ENCODE measurements at places on chromosomes 2 and 18. TPM values are rescaled to one million over a fixed set of nuclear protein-coding genes. Genes with fewer than 3 reads are reported as not detected.

DNA sequence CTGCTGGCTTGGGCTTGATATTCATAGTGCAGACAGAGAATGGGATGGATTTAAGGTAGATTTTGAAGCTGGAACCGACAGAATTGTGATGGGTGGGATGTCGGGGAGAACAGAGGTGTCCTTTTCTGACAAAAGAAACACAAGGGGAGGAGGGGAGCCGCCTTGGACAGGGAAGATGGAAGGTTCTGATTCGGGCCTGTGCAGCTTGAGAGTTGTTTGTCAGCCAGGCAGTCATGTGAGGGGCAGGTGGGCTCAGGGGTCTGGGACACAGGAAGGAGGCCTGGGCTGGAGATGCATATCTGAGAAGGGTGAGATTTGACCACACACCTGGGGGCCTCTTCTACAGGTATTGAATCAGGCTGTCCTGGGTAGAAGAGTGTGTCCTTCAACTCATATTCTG, 41.4 kb downstream of the NPAS2 start:
- DNase-seq, result no peak

DNA sequence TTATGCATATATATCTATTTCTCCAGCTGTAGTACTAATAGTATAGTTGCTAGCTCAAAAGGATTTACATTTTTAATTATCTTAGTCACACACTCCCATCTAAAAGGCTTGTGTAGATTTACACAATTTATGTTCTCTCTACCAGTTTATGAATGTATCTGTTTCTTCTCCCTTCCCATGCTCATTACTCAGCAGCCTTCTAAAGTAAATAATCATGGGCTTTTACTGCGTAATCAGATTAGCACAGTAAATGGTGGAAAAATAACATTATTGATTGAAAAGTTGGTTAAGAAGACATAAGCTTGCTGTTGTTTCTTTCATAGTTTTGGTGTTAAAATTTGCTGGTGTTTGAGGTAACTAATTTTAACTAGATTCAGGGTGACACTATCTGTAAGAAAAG, 81.8 kb downstream of the PTPN4 start:
- DNase-seq, result no peak

GRCh38 chr2:5538313-5538712, 153.9 kb upstream of the SOX11 start:
- no peak for DNase-seq

GRCh38 chr2:144096531-144096930, 423.4 kb downstream of the ZEB2 start:
- DNase-seq, result no peak

DNA sequence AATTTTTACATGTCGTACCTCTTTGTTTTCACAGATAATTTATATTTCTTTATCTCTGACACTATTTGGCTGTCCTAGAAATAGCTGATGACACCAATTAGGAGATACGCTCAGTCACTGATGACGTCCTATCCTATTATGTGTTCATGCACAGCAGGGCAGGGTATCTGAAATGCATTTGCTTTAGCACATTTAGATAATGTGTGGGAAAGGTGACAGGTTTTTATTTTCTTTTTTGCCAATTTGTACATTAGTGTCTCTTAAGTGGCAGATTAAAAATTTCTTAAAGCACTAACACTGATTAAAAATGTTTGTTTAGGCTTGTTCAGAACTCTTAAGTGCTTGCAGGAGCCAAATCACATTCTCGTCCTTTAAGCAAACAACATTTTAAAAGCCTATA, 39.7 kb downstream of the CDC42EP3 start:
- no peak for DNase-seq

DNA sequence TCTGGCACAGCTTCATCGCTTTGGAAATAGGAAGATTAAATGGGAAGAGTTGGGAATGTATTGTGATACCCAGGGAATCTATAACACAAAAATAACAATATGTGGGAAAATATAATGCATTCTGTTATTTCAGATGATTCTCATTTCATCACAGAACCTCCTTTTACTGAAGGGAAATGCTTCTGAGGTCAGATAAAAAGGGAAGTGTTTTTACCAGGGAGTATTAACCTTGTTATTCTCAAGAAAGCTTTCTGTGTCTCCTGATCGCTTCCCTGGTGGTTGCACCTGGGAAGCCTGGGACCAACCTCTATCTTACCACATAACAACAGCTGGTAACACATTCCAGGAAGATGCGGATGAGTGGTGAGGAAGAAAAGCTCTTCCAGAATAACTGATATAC, 47.2 kb downstream of the SCG2 start:
- DNase-seq, result no peak

- DNase-seq, result no peak
These were observed 150.9 kb downstream of the SMAD7 start for GRCh38 chr18:48799724-48800315.

DNA sequence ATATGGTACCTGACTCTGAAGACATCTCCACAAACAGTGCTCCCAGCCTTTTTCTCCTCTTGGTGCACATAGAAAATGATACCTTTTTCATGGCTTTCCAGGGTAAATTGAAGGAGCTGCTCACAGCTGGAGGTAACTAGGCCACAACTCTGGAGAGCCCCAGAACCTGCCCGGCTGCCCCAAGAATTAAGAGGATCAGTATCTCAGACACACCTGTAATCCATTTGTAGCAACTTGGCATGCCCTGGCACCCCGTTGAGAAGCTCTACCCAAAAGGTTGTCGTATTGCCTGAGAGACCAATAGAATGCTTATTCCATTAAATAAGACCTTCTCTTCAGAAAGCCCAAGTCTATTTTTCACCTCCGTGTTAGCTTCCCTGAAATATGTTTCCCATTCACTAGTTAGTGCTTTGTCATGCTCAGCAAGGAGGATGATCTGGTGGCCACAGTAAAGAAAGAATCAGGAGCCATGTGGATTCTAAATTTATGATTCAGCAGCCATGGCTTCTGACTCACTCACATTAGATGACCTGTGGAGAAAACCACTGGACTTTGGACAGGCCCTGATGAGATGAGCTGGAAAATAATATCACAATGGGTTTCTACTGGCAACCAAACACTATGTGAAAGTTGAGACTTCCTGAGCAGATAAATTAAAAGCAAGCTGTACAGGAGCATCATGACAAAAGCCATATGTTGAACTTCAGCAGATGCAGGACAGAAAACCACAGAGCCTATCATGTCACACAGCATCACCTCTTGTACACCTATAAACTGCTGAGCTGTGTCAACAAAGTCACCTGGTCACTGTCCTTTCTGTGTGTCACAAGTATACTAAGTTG, 253.3 kb upstream of the OSR1 start:
- DNase-seq, result peak; percentile 86

DNA sequence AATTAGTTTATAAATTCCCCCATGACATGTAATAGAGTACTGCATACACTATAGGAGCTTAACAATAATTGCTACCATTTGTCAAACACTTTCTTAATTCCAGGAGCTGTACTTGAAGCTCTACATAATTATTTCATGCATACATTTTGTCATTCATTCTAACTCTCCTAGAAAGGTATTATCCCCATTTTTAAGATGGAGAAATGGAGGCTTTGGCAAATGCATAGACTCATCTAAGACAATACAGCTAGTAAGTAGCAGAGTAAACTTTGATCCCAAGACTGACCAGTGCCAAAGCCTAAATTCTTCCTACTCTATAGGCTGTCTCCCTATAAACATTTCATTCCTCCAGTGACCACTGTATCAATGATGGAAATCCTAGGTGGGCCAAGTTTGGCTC, 42.6 kb upstream of the TMEM247 start:
- no peak for DNase-seq

DNA sequence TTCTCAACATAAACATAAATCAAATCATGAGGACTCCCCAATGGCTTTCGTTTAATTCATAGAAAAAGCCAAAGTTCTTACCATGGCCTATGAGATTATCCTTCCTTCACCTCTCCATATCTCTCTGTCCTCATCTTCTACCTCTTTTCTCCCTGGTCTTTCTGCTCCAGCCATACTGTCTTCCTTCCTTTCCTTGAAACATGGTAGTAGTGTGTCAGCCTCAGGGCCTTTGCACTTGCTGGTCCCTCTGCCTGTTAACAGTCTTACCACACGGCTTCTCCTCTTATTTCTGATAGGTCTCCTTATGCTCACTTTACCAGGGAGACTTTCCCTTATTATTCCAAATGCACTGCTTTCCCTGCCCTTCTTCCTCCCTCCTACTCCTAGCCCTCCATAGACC, 25.6 kb downstream of the APOB start:
- DNase-seq, result no peak

DNA sequence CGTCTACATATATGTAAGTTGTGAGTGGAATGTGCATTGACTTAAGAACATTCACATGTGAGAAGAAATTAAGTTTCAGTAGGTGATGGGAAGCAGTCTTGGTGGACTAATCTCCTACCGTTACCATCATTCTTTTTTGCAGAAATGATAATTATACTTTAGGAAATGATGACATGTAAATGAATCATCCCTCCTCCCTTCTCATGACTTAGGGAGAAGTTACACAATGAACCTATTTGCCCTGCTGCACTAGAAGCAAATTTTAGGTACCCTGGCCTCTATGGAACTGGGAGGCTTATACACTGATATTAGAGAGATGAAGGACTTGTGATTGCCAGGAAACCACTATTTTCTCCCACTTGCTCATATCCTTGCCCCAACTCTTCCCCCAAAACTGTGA, 214.2 kb downstream of the CALCRL start:
- DNase-seq, result no peak

DNA sequence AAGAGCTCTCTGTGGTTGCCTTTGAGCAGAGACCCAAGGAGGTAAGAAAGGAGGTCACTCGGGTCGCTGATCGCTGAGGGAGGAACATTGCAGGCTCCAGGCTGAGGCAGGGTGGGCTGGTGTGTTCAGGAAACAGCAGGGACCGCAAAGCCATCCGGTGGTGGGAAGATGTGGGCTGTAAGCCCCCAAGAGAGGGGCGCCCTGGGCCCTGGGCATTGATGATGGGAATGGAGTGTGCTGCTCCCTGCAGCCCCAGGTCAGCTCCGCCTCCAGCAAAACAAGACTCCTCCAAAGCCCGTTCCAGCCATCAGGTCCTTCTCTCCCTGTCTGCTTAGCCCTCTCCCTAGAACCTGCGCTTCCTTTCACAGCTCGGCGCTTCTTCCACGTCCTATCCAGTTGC, 229.7 kb downstream of the KLHL29 start:
- DNase-seq, result no peak

- DNase-seq, result peak; percentile 42
These were observed 940.2 kb upstream of the ZEB2 start for GRCh38 chr2:145460112-145460511.

DNA sequence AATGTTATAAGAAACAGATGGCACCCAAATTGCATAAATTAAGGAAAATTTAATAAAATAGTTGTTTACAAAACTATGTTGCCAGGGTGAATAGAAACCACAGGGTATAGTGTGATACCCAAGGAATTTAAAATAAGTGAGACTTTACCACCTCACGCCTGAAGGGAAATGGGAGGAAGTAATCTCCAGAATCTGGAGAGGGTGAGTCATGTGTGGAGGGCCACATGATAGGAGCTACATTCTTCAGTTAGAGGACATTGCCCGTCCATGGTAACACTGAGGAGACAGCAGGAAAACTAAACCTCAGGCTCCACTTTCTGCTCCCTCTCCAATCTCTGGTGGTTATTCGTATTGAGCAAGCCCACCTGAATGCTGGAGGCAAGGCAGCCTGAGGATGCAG, 97.2 kb upstream of the NXPH2 start:
- no peak for DNase-seq

GRCh38 chr18:79239631-79240030, 156.1 kb upstream of the NFATC1 start:
- DNase-seq, result no peak

GRCh38 chr2:147331790-147332419, 512.9 kb upstream of the ACVR2A start:
- no peak for DNase-seq

DNA sequence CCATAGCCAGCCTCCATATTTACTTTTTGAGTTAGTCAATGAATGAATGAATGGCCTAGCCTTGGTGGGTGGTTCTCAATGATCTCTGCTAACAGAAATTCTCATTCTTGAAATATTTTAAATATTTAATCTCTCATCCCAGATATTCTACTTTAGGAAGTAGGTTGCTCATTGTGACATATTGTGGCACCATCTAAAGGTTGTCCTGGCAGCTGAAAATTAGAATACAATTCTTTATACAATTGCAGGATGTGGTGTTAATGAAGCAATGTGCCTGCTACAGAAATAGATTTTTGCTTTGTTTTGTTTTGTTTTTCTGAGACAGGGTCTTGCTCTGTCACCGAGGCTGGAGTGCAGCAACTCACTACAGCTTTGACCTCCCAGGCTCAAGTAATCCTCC, 35.8 kb downstream of the SCG2 start:
- no peak for DNase-seq

DNA sequence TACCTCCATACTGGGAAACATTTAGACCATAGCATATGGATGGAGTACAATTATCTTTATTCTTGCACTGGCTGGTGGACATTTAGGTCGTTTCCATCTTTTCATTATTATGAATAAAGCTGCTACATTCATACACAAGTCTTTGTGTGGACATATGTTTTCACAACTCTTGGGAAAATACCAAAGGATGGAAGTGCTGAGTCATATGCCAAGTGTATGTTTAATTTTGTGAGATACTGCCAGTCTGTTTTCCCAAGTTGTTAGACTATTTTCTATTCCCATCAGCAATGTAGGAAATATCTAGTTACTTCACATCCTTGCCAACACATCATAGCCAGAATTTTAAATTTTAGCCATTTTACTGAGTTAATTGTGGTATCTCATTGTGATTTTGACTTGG, 91.5 kb downstream of the GALNT13 start:
- no peak for DNase-seq

- no peak for DNase-seq
These were observed 51.8 kb downstream of the TFPI start for GRCh38 chr2:187502467-187502866.

GRCh38 chr18:61503688-61504087, 170.5 kb downstream of the CDH20 start:
- no peak for DNase-seq

GRCh38 chr2:189214484-189214883, 34.9 kb upstream of the COL5A2 start:
- no peak for DNase-seq

DNA sequence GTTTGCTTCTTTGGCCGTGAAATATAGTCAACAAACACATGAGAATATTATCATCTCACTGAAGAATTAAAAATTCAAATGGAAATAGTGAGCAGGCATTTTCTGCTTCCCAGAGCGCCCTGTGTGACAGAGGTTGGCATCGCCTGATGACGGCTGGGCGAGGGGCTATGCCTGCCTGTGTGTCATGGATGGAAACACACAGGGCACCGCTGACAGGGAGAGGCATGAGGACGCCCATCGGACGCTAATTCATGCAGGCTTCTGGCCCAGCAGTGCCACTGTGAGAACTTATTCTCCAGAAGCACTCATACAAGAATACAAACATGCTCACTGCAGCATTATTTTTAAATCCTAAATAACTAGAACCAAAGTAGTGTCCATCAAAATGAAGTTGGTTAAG, 61.4 kb upstream of the OTOS start:
- no peak for DNase-seq

- DNase-seq, result peak; percentile 82
These were observed 796 bp downstream of the MYO1B start for GRCh38 chr2:191245869-191246531.

Gene GALNT3
- total RNA-seq, result 9.3 TPM

Gene CPLX4
- not detected for total RNA-seq

Gene CKAP2L
- total RNA-seq, result 25.5 TPM

Gene NFU1
- total RNA-seq, result 36.0 TPM

Gene UGT1A1
- total RNA-seq, result 0.06 TPM

Gene ACMSD
- total RNA-seq, result not detected

Gene C2orf78
- total RNA-seq, result not detected

Data from Daoy (cell line).